ENCODE measurements at places on chromosomes 4 and X. TPM values are rescaled to one million over a fixed set of nuclear protein-coding genes. Genes with fewer than 3 reads are reported as not detected.

The NEIL3 gene
- total RNA-seq, result not detected

The CXorf51B gene
- total RNA-seq, result not detected

The RPS6KA6 gene
- total RNA-seq, result 7.2 TPM

The NR0B1 gene
- total RNA-seq, result not detected

The EMCN gene
- total RNA-seq, result 14.7 TPM

The ATP1B4 gene
- total RNA-seq, result not detected

The PLP1 gene
- total RNA-seq, result 38.7 TPM

The FGD1 gene
- 4.6 TPM for total RNA-seq

The H2BW2 gene
- total RNA-seq, result not detected

The TCP11X2 gene
- not detected for total RNA-seq

The ASB12 gene
- total RNA-seq, result not detected

The ABLIM2 gene
- total RNA-seq, result 7.1 TPM

The PNCK gene
- total RNA-seq, result 78.9 TPM

The GPR119 gene
- total RNA-seq, result not detected
